Glomerular endothelial cell (primary cell): ENCODE measurements at places on chromosomes 3 and 15.

DNA sequence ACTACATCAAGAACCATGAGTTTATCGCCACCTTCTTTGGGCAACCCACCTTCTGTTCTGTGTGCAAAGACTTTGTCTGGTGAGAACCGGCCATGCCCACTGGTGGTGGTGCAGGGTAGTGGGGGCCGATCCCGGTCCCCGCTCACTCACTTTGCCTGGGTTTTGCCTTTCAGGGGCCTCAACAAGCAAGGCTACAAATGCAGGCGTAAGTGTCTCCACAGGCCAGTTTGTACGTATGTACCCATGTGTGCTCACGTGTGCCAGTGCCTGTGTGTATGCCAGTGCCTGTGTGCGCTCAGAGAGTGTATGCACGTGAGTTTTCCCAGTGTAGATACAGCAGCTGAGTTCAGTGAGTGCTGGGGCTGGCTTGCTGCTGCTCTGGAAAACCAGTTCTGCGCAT is 20.5 kb downstream of the PRKCD start:
- no peak for DNase-seq

DNA sequence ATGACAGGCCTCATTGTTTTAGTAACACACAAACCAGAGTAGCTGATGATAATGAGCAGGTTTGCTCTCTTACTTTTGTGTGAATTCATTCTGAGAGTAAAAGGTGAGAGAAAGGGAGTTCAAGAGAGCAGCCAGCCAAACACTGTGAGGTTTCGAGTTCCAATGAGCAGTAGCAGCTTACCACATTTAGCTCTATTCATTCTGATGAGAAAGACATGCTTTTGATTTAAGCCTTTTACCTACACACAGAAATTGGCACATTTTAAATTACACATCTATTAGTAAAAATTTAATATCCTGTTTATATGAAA is 28.0 kb downstream of the GLDN start:
- no peak for DNase-seq

GRCh38 chr3:115626006-115626409 is 2.7 kb downstream of the GAP43 start:
- DNase-seq = no peak

GRCh38 chr15:91787198-91787597 is 66.3 kb upstream of the SLCO3A1 start:
- no peak for DNase-seq
